Fibroblast of skin of right biceps (primary cell): ENCODE measurements at places on chromosomes 1 and 21.

- no peak for DNase-seq
Measured at GRCh38 chr1:241131636-241132194, 225.3 kb downstream of the RGS7 start.

DNA sequence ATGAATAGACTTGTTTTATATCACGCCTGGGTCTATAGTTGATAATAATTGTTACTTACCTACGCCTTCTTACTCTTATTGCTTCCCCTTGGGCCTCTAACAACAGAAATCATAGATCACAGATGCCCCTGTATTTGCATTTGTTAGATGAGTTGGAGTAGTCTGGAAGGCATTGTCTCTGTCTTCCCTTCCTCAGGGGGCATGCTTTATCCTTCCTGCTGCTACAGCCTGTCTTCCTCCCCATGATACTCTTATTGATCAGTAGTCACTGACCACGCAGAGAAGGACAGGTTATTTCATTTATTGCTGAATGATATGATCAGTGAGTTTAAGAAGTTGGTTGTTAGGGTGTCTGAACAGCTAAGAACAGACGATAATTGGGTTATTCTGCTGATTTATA is 98.4 kb downstream of the DNM3 start:
- DNase-seq: no peak

DNA sequence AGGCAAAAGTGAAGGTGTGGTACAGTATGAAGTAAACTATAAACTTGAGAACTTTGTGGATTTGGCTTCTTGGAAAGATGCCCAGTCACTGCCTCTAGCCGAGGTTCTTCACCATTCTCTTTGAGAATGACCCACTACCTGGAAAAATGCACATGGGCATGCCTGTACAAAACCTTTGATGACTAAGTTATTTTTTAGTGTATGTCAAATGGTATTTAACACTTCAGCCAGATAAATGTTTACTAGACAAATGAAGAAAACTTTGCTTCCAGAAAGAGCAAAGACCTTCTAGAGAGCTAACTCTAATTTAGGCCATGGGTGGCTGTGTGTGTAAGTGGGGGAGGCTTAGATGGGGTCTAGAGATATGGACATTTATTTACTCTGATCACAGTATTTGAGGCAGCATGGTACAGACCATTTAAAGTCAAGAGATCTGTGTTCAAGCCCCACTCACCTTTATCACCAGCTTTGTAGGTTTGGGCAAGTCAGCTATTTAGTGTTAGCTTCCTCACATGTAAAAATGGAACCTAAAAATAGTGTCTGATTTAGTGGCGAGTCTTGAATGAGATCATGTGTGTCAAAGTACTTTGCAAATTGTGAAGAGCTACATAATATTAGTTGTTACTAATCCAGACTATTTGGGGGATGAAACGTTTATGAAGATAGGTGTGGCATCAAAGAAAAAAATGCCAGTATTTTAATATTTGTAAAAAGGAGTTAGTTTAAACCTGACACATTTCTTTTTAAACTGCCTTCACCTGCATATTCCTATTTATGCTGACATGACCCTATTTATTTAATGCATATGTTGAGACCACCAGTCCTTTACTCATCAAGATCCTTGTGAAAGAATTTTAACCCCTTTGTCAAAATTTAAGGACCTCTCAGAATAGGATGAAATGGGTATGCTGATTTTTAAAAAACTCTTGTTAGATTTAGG is 20.2 kb downstream of the NFYC start:
- peak; percentile 73 for DNase-seq

DNA sequence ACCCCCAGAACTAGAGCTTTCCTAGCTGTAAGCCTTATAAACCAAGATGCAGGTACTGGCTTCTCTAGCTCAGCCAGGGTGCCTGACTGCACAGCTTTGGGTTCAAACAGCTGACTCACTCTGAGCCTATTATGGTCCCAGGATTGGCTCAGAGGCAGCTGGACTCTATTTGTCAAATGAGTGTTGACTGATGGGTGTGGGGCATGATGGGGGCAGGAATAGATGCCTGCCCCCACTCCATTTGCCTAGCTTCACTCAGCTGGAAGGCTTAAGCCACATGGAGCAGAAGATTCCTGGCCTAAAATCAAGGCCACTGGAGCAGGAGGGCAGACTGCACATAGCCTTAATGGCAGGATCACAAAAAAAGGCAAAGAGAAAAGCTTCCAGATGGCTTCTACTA is 90.5 kb downstream of the PIK3R3 start:
- DNase-seq: peak; percentile 52

- no peak for DNase-seq
Measured at GRCh38 chr1:5165762-5166161, 511.4 kb downstream of the AJAP1 start.

DNA sequence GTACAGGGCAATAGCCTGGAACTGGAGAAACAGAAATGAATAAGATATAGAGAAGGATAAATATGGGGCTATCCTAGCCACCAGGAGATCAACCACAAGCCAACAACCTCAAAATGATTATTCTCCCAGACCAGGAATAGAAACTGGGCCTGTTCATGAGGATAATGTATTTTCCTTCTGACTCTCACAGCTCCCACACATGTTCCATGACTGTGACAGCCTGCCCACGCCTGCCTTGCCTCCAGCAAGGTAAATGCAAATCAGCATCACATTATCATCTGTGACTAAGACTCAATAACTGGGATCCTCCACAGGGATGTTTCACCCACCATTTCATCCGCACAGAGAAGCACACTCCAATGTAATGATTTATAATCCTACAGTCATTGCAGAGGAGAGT is 3.3 kb downstream of the ENSA start:
- DNase-seq: no peak

DNA sequence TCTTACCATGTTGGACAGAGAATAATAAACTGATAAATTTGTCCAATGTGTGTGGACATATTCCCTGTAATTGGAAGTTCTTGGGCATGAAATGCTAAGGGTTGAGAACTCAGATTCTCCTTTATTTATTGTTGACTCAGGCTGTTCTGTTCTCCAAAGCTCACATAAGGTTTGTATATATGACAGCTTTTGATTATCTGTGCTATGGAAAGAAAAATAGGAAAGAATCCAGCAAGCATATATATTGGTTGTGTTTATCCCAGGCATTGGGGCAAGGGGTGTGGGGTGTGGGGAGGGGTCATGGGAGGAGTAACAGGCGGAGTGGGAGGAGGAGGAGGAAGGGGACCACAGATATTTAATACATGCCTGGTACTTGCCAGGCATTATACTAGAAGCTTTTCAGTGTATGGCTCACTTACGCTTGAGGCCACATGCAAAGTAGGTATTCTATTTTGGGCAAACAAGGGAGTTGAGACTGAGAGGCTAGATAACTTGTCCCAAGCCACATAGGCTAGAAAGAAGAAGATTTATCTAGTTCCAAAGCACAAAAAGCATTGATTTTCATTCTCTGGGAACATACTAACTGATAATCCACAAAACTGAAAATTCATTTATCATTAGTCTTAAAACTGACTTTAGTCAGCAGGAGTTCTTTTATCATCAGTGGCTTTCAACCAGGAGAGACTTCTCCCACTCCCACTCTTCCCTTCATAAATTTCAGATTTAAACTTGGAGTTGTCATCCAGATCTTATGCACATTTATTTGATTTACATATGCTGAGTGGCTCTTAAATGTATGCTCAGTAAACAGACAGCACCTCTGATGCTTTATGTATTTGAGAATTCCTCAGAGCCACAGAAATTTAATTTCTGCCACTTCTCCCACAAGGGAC is 27.2 kb downstream of the NGF start:
- no peak for DNase-seq

DNA sequence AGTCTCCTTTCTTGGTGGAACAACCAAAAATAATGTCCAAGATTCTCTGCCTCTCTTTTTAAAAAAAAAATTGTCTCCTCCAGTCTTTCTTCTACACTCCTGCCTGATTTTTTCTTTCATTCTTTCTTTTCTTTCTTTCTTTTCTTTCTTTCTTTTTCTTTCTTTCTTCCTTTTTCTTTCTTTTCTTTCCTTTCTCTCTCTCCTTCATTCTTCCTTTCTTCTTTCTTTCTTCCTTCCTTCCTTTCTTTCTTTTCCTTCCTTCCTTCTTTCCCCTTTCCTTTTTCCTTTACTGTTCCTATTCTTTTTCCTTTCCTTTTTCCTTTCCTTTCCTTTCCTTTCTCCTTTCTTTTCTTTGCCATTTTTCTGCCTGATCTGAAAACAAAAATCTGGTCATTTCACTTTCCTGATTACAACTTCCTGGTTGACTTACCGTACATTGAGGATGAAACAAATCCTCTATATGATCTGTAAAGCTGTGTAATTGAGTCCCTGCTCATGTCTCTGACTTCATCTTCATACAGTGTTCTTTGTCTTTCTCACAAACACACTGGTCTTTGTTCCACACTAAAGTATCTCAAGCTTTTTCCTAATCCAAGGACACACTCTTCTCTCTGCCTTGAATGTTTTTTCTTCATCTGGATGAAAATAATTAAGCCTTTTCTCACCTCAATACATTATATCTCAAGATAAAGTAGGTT is 6.1 kb upstream of the KRTAP23-1 start:
- DNase-seq: no peak

DNA sequence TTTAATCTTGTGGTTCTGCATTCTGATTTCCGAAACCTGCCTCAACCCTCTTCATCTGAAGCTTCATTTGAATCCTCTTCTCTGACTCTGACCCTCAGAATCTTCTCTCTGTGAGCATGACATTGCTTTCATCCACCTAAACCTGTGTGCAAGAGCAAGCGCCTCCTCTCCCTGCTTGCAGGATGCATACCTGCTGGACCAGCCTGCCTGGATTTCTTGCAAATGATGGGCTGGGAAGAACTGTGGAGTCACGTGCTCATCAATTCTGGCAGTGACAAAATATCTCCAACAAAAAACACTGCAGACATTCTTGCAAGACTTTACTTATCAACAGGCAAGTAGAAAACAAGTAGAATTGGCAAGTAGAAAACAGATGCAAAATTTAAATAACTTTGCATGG is 20.8 kb upstream of the SLC35F3 start:
- DNase-seq: no peak

- DNase-seq: peak; percentile 96
Measured at GRCh38 chr1:35047188-35047858, 15.6 kb upstream of the ZMYM6 start.

GRCh38 chr1:22876359-22877111 is 96.1 kb downstream of the LACTBL1 start:
- peak; percentile 54 for DNase-seq

- DNase-seq: peak; percentile 88
Measured at GRCh38 chr1:53148123-53148522, 5.7 kb upstream of the SLC1A7 start.

GRCh38 chr1:96234299-96234698 is 487.3 kb upstream of the PTBP2 start:
- DNase-seq: peak; percentile 39
